ENCODE measurements at places on chromosomes 12 and 14.
A peak's percentile ranks its signal among the peaks of the same experiment; 100 is the strongest.

DNA sequence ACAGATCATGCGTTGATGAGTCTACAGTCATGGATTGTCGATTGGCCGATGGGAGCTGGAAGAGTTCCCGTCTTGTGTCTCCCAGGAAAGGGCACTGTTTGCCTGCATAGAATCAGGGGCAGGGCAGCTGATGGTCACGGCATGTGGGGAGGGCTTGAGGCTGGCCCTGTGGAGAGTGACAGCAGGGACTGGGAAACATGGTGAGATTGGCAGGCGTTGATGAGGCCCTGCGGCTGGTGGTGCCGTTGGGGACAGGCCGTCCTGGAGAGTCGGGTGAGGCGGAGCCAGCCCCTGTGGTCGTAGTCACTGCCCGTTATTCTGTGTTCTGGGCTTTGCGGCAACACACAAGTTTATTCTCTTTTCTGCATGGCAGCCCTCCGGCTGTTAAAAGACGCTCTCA is 52.9 kb downstream of the TECPR2 start:
- DNase-seq, result no peak

DNA sequence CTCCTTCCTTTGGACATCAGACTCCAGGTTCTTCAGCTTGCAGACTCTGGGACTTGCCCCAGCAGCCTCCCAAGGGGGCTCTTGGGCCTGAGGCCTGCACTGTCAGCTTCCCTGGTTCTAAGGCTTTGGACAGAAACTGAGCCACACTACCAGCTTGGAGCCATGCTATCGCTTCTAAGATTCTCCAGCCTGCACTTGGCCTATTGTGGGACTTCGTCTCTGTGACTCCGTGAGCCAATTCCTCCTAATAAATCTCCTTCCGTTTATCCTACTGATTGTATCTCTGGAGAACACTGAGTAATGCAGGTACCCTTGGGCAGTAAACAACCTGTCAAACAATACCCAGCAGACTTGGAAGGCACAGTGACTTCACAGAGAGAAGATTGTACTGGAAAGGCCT is 24.9 kb upstream of the RHOJ start:
- no peak for DNase-seq

DNA sequence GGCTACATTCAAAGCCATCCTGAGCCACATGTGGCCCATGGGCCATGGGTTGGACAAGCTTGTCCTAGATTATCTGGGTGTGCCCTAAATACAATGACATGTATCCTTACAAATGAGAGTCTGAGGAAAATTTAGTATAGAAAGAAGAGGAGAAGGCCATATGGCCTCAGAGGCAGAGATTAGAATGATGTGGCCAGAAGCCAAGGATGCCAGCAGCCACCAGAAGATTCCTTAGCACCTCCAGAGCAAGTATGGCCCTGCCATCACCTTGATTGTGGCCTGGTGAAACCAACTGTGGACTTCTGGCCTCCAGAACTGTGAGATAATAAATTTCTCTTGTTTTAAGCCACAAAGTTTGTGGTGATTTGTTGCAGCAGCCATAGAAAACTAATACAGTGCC is 436.9 kb downstream of the RGS6 start:
- no peak for DNase-seq

DNA sequence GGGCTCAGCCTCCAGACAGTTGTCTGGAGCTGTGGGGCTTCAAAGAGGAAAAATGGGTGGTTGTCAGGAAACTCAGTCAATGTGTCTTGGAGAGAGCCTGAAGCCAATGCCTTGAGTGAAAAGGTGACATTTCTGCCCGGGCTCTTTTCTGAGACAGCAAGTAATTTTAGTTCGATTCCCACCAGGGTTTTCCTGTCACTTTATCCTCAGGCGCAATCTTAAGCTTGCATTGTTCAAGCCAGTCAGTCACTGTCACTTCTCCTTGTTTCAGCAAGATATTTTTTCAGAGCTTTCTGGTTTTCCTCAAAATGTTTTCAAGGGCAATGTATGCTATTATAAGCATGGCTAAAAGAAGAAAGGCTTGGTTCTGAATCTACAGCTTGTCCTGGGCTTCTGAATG is 404.7 kb upstream of the SEL1L start:
- no peak for DNase-seq

- no peak for DNase-seq
Observed at GRCh38 chr12:93256256-93256969, 121.3 kb upstream of the NUDT4 start.

DNA sequence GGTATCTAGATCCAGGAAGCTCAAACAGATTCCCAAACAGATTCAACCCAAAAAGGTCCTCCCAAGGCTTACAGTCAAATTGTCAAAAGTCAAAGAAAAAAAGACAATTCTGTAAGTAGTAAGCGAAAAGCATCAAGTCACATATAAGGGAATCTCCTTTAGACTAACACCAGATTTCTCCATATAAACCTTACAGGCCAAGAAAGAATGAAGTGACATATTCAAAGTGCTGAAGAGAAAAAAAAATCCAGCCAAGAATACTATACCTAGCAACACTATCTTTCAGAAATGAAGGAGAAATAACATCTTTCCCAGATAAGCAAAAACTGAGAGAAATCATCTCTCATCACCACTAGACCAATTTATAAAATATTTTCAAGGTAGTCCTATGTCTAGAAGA is 79.6 kb upstream of the LGR5 start:
- DNase-seq, result no peak

- DNase-seq, result no peak
Observed at GRCh38 chr14:23062002-23062401, 4.7 kb upstream of the CDH24 start.

- DNase-seq, result no peak
Observed at GRCh38 chr12:66119870-66120241, 10.7 kb downstream of the LLPH start.

DNA sequence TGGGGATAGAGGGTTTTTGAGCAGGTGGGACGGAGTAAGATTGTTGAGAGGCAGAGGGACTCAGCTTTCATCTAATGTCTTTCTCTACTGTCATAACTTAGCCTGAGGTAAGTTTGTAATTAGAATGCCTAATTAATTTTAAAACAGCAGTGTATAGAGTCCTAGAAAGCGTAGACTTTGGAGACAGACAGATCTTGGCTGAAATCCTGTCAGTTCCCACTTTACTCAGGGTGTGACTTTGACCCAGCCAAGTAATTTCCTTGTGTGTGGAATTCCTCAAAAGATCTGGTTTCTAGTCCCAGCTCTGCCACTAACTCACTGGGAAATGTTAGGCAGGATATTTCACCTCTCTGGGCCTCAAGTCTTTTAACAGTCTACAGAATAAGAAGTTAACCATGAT is 74.3 kb downstream of the SLC25A21 start:
- no peak for DNase-seq

GRCh38 chr12:106978035-106978800 is 8.7 kb downstream of the MTERF2 start:
- DNase-seq, result peak; percentile 91

- DNase-seq, result no peak
Observed at GRCh38 chr12:107360482-107360881, 267.1 kb upstream of the CRY1 start.

Measured in NCI-H1105 treated with DMSO at 0.1 percent for 48 hours (cell line).